Regular cardiac myocyte (primary cell): ENCODE measurements at places on chromosomes 5 and 9. TPM values are rescaled to one million over a fixed set of nuclear protein-coding genes. Genes with fewer than 3 reads are reported as not detected.

Gene NRARP
- total RNA-seq, result 0.28 and 0.77 TPM in 2 replicates

Gene ADGRD2
- total RNA-seq, result not detected in 2 replicates

Gene SERF1B
- total RNA-seq, result 10.7 TPM in 2 replicates

Gene IRX1
- 0.19 TPM in 1 of 2 replicates, not detected in the other for total RNA-seq

Gene TAF11L5
- not detected in 2 replicates for total RNA-seq

Gene IGFBPL1
- total RNA-seq, result under 0.01 and 1.7 TPM in 2 replicates

Gene IER5L
- 45.8 and 68.5 TPM in 2 replicates for total RNA-seq

Gene EIF4EBP3
- 0.58 TPM in 1 of 2 replicates, not detected in the other for total RNA-seq

Gene SMC2
- 22.8 and 42.0 TPM in 2 replicates for total RNA-seq

Gene ALG2
- total RNA-seq, result 44.0 and 47.5 TPM in 2 replicates

Gene SCGB3A2
- 0.85 TPM in 1 of 2 replicates, not detected in the other for total RNA-seq

Gene HTR1A
- not detected in 2 replicates for total RNA-seq

Gene PLCXD3
- under 0.01 TPM in 2 replicates for total RNA-seq
